ENCODE measurements at places on chromosomes 5 and 9.
A peak's percentile ranks its signal among the peaks of the same experiment; 100 is the strongest.

GRCh38 chr9:96510258-96510657 lies 60.3 kb downstream of the HABP4 start:
- no peak for DNase-seq

GRCh38 chr9:13919401-13919800 lies 394.5 kb downstream of the NFIB start:
- no peak for DNase-seq

GRCh38 chr5:52869391-52869790 lies 81.7 kb downstream of the ITGA1 start:
- no peak for DNase-seq

GRCh38 chr5:132437604-132438266 lies 52.8 kb downstream of the IRF1 start:
- peak; percentile 56 for DNase-seq

GRCh38 chr5:14503681-14504331 lies 77.8 kb upstream of the OTULINL start:
- DNase-seq: no peak

- no peak for DNase-seq
Measured at GRCh38 chr5:90865180-90865579, 306.6 kb downstream of the ADGRV1 start.

DNA sequence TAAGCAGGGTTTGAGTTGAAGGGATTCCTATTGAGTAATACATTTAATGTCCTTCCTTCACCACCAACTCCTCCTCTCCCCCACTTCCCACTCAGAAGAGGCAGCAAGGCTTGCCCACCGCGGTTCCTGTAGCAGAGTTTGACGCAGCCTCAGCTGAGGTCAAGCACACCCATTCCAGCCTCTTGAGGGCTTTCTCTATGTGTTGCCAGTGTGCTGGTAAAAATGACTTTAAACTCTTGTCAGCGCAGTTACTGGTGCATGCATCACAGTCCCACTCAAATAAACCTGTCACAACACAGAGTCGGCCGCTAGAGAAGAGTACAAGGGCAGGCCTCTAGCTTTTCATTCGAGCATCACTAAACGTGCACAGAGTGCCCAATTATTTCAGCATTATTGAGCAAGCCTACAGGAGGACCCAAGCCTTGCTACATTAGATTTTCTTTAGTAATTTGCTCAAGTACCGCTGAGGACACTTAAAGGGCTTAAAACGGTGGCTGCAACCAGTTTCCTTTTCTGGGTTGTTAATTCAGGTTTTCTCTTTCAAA lies 79.6 kb downstream of the TLE4 start:
- DNase-seq: no peak

GRCh38 chr5:55911784-55912653 lies 60.9 kb downstream of the IL31RA start:
- DNase-seq: no peak

DNA sequence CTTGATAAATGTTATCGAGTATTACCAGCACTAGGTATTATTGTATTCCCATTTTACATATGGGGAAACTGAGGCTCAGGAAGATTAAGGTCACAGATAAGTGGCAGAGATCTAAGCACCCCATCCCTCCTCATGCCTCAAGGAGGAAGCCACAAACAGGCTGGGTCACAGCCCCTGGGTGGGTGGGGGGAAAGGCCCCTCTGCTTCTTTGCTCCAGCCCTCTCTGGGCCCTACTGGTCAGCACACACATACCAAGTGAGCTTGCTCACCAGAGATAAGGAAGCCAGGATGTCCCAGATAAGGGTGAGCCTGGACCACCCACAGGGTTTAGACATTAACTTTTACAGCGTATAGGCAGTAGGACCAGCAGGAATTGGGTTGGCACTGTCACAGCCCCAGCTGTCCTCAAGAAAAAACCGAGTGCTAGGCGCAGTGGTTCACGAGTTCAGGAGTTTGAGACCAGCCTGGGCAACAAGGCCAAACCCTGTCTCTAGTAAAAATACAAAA lies 45.3 kb downstream of the STK10 start:
- DNase-seq: no peak

- no peak for DNase-seq
Measured at GRCh38 chr5:139872052-139872766, 76.6 kb downstream of the PSD2 start.

- no peak for DNase-seq
Measured at GRCh38 chr9:14863402-14863801, 46.8 kb downstream of the FREM1 start.

- DNase-seq: no peak
Measured at GRCh38 chr5:119393746-119394145, 37.9 kb downstream of the TNFAIP8 start.

DNA sequence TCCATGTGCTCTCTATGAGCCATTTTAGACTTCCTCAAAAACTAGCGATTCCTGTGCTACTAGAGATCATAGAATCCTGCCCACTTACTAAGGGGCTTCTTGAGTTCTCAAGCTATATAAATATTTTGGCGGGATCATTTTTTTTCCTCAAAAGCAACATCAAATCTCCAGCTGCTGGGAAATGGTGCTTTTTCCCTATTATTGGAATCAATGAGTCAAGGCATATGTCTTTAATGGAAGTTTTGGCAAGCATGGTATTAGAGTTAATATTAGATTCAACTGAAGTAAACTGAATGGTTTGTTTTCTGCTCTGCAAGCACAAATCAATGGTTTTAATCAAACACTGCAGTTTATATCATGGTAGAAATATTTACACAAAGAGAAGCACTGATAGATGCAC lies 369.9 kb upstream of the PTGER4 start:
- no peak for DNase-seq

DNA sequence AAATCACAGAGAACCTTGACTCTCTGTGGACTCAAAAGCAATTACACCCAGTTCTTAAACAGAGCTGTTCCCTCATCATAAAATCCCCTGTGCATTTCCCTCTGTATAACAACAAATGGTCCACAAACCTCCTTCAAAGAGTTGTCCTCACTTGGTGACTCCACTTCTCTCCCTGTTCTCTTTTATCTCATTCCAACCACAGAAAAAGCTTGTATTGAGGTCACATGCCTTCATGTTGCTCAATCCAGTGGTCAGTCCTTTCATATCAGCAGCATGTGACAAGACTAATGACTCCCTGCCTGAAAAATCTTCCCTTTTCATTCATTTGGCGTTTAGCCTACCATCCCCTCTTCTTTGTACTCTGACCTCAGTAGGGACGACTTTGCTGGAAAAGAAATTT lies 158.0 kb downstream of the DEPDC1B start:
- no peak for DNase-seq

- no peak for DNase-seq
Measured at GRCh38 chr5:159550951-159551350, 220.7 kb upstream of the IL12B start.

- no peak for DNase-seq
Measured at GRCh38 chr9:76680716-76681425, 83.4 kb upstream of the PCA3 start.

GRCh38 chr9:93589688-93590087 lies 13.3 kb downstream of the PHF2 start:
- DNase-seq: no peak

DNA sequence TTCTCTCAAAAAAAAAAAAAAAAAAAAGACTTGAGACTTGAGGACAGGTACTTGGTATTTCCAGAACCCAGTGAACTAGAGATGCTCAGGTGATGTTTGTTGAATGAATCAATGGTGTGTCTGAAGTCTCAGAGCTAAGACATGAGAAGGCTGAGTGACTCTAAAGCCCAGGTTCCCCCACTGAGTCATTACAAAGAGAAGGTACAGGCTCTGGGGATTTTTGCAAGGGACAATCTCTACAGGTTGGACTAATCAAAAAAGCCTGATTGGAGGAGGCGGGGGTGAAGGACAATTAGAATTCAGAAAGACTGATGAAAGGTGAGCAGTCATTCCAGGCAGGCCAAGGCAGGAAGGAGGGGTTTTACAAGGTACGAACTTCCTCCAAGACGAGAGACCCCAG lies 8.2 kb upstream of the FABP6 start:
- DNase-seq: no peak

GRCh38 chr5:42591015-42591414 lies 165.6 kb upstream of the CCDC152 start:
- DNase-seq: no peak

DNA sequence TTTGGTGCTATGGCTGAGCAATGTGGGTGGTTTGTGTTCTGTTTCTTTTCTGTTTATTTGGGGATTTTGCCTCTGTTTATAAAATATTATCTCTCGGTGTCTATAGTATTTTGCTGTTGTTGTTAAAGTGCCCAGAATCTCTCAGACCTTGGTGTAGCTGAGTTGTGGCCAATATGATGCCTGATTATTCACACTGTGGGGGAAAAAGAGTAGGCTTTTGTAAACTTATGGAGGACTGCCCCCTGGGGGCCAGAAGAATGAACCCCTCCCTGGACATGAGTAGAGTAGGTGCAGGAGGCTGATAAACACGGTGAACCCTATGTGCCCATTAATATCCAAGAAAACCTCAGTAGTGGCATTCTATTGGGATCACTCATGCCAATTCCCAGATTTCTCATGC lies 49.0 kb upstream of the DPYSL3 start:
- no peak for DNase-seq

DNA sequence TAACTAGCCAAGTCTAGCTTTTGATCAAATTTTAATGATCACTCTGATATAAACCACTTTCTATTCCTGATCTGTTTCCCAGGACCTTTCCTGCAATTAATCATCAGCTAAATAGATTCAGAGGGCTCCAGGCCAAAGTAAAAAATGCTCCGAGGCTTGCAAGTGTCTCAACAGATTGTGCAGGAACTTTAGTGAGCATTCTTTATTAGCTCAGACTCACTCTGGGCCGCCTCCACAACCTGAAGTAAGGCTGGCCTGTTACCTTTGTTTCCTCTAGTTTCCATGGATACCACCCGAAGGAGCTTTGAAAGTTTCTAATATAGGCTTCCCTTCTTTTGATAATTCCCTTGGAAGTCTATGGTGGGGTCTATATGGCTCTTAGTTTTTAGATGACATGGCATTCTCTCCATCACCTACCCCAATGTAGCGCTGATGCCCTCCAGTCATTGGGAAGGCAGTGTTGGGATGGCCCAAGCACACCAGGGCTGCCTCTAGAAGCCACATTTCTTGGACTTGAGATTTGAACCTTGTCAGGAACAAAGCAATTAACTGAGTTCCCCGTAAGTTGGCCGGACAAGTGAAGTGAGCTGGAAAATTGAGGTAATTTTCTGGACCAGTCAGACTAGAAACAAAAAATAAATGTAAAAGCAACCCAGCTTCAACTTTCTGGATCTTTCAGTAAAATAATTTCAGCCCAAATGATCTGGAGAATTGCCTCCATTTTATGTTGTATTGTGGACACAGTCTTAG lies 97.6 kb upstream of the LHFPL2 start:
- no peak for DNase-seq

GRCh38 chr9:88503081-88503844 lies 31.7 kb upstream of the NXNL2 start:
- DNase-seq: no peak

DNA sequence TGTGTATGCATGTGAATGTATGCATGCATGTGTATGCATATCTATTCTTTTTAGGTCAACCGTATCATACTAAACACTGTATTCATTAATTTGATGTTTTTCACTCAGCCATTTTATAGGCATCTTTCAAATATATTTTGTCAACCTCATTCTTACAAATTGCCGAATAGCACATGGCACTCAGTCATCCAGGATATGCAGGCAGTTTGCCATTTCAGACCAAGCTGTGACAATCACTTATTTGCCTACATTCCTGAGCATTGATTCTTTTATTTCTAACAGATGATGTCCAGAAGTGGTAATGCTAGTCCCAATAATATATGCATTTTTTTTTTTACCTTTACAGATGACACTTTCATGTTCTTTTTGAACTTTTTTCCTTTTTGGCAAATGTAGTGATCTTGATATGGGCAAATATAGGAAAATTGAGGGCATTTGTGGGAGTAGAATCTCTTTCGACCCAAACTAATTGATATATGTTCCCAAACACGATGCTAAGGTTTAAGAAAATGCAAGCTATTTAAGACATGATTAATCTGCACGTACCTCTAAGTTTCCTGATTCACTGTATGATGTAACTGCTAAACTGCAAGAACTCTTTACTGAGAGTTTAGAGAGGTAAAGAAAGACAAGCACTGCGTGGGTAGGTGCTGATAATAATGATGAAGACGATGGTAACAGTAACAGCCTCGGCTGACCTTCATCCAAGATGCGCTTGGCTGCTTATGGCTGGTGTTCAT lies 153.9 kb upstream of the DAP start:
- no peak for DNase-seq

DNA sequence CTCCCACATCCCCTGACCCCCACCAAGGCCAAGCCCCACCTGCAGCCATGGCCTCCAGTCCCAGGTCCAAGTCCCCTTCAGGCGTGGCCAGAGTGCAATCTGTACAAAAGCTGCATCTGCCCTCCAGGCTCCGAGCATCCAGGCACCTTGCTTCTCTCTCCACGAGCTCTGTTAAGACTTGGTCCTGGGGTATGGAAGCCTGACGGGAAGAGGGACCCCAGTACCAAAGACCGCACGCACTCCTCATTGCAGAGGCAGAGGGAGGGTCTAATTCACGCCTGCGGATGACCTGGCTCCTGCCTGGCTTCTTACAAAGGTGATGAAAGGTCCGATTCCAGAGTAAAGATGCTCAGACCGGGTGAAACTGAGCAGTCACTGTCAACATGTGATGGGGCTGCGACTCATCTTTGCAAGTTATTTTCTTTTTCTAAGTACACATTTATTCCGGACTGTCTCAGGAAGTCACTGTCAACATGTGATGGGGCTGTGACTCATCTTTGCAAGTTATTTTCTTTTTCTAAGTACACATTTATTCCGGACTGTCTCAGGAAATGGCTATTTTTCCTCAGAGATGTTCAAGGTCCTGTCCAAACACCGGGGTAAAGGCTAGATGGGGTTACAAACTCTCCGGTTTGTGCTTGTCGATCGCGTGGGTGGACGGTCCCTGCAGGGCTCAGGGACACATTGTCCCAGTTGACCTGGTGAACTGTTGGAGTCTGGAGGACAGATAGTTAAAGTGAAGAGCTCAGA lies 252.0 kb upstream of the IRX4 start:
- no peak for DNase-seq

DNA sequence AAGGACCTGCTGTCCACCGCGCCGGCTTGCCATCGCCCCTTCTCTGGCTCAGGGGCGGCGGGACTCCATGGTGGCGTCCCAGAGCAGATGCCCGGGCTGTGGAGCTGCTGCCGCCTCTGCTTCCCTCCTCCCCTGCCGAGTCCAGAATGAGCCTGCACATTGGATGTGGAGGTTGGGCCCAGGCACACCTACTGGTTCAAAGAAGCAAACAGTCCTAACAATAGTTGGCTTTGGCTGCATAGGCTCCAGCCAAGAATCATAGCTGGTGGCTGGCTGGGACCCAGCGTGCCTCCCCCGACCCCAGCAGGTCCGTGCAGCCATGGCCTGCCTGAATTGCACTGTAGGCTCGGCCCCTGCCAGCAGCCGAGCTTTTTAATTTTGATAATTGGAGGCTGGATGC lies 25.8 kb downstream of the ADAMTSL2 start:
- no peak for DNase-seq

DNA sequence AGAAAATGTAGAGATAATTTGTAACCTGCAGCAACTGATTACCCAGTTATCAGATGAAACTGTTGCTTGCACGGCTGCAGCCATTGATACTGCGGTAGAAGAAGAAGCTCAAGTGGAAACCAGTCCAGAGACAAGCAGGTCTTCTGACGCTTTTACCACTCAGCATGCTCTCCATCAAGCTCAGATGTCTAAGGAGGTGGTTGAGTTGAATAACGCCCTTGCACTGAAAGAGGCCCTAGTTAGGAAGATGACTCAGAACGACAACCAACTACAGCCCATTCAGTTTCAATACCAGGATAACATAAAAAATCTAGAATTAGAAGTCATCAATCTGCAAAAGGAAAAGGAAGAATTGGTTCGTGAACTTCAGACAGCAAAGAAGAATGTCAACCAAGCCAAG lies 1.7 kb downstream of the KIF4B start:
- DNase-seq: no peak

- DNase-seq: no peak
Measured at GRCh38 chr5:54073131-54073530, 237.2 kb downstream of the ARL15 start.

Measured in stimulated activated CD8-positive, alpha-beta memory T cell treated with anti-CD3 and anti-CD28 coated beads, Interleukin-4, amount 100 ng/mL, for 4 hours (primary cell).